Epithelial cell of proximal tubule (primary cell): ENCODE measurements at places on chromosomes 6 and 20. TPM values are rescaled to one million over a fixed set of nuclear protein-coding genes. Genes with fewer than 3 reads are reported as not detected.

The GSTA4 gene
- 10.5 and 12.1 TPM in 2 replicates for total RNA-seq

The TMEM244 gene
- not detected in 2 replicates for total RNA-seq

The RAET1L gene
- 1.5 and 3.1 TPM in 2 replicates for total RNA-seq

The GJA10 gene
- not detected in 2 replicates for total RNA-seq

The HSPA12B gene
- total RNA-seq: not detected in 2 replicates

The FOXF2 gene
- not detected in 2 replicates for total RNA-seq

The PBOV1 gene
- not detected in 2 replicates for total RNA-seq

The DAAM2 gene
- total RNA-seq: 0.35 and 0.87 TPM in 2 replicates

The AKAP12 gene
- 191 and 430 TPM in 2 replicates for total RNA-seq

The BPIFA1 gene
- total RNA-seq: not detected in 2 replicates

The PTPRT gene
- total RNA-seq: not detected in 2 replicates

The GPR6 gene
- total RNA-seq: not detected in 2 replicates
